ENCODE measurements at places on chromosomes 11 and 22.

DNA sequence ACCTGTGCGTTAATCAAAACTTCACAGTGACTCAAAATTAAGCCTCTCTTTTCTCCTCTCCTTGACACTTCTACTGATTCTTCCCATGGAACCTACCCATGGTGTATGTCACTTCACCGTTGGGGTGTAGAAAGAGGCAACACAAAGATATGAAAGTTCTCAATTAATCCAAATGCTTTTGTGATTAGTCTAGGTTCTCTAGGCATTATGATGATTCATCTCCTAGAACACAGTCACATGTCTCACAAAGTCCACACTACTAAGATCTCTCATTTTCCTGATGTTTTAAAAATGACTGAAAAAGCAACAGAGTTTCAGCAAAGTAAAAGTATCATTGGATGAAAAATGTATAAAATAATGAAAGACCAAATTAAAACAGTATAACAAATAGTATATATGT is 13.7 kb upstream of the SCGB2A2 start:
- DNase-seq, result no peak

- DNase-seq, result no peak
Observed at GRCh38 chr11:74685905-74686304, 45.3 kb downstream of the CHRDL2 start.

DNA sequence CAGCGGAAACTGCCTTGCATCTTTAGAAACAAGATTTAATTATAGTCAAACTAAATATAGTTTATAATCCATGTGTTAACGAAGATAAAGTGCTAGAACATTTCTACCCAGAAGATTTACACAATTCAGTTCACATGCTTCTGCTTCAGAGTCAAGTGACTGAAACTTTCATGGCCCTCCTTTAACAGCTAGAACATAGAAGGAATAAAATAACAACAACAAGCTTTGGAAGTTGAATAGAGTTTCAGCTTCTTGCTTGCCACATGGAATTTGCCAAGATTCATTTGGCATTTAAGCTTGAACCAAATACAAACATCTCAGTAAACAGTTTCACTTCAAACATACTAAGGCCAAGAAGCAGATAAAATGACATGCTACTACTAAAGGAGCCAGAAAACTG is 676.3 kb upstream of the ANO3 start:
- DNase-seq, result no peak

- DNase-seq, result peak; percentile 15
Observed at GRCh38 chr22:36419912-36420882, 32.4 kb upstream of the MYH9 start.

DNA sequence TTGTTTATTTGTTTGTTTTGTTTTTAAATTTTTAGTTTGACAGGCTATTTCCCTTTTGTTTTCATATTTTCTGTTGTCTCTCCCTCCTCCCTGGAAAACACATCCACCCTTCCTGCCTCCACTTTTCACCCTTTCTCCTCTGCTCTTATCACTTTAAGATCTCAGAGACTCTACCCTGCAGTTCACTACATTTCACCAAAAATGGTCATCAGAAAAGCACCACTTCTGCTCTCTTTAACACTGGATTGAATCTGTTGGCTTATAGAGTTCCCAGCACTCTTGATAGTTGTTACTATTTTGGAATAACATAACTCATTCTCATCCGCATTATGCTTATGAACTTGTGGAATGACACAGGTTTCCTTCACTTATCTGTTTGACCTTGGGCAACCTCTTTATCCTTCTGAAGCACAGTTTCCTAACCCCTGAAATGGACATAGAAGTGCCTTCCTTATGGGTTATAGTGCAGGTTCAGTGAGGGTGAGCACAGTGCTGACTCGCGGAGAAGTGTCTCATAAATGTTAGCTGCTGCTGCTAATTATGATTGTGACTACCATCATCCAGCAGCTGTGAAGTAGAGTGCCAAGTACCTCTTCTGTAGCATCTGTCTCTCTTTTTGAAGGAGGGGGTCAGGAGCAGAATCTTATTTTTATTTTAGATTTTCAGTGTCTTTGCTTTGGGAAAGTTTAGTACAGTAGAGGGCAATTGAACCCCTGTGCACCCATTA is 15.0 kb downstream of the TEAD1 start:
- no peak for DNase-seq

GRCh38 chr22:32904044-32904443 is 102.5 kb downstream of the TIMP3 start:
- DNase-seq, result peak; percentile 47

DNA sequence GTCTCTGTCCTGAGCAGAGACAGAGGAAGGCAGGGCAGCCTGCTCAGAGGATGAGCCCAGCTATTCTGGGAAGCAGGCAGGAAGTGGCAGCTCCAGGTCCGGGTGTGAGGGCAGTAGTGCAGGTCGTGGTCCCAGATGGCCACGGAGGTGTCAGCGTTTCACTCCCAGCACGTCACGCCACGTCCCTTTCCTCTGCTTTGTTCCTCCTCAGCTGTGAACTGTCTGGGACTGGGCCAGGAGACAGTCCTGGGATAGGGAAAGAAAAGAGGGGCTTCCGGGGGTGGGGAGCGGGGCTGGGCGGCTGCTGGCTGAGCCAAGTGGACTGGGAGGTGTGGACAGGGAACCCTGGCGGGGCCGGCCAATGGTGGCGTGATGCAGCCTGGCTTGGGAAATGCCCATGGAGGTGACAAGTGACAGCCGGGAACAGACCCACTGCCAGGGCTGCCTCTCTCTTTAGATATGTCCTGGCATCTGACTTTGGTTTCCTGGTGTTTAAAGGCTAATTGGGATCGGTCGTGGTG is 64.7 kb downstream of the KCNQ1 start:
- DNase-seq, result no peak

DNA sequence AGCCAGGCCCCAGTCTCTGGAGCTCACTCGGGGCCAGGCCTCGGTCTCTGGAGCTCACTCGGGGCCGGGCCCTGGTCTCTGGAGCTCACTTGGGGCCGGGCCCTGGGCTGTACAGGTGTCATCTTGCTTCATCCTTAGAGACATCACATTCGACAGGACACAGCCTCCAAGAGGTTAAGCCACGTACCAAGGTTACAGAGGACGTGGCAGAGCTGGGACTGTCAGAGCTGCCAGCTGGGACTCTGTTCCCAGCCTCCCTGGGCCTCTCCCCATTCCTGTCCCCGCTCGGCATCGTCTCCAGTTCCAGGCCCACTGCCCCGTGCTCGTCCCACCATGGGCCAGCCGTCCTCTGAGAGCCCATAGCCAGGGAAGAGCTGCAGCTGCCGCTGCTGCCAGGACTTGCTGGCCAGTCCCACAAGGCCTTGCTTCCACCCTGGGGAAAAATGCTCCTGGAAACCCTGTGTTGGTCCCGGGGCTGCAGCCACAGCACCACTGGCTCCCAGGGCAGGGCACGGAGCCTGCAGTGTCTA is 19.6 kb downstream of the CABP7 start:
- DNase-seq, result no peak

- DNase-seq, result peak; percentile 58
Observed at GRCh38 chr11:85875505-85875904, 20.3 kb downstream of the CCDC83 start.

- DNase-seq, result no peak
Observed at GRCh38 chr11:77093987-77094840, 8.4 kb upstream of the OMP start.

DNA sequence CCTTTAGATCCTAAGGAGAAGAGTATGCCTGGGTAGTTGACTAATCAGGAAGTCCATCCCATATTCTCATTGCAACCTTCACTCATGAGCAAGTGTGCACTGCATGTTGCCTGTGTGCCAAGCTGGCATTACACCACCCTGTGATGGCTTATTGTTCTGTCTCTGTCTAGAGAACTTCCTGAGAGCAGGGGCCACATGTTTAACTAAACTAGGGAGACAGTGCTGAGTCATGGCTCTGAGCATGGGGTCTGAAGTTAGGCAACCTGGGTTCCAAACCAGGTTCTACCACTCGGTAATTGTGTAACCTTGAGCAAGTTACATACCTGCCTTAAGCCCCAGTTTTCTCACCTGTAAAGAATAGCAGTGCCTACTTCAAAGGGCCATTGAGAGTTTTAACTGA is 39.6 kb downstream of the CSNK2A3 start:
- DNase-seq, result no peak

DNA sequence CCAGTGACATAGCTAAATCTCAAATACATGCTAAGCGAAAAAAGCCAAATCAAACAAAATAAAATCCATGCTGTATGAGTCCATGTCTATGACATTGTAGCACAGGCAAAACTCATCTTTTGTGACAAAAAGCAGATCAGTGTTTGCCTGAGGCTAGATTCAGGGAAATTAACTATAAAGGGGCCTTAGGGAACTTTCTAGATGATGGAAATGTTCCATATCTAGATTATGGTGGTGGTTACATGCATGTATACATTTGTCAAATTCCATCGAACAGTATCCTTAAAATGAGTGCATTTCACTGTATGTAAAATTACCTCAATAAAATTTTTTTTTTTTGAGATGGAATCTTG is 14.9 kb downstream of the CD5 start:
- no peak for DNase-seq

DNA sequence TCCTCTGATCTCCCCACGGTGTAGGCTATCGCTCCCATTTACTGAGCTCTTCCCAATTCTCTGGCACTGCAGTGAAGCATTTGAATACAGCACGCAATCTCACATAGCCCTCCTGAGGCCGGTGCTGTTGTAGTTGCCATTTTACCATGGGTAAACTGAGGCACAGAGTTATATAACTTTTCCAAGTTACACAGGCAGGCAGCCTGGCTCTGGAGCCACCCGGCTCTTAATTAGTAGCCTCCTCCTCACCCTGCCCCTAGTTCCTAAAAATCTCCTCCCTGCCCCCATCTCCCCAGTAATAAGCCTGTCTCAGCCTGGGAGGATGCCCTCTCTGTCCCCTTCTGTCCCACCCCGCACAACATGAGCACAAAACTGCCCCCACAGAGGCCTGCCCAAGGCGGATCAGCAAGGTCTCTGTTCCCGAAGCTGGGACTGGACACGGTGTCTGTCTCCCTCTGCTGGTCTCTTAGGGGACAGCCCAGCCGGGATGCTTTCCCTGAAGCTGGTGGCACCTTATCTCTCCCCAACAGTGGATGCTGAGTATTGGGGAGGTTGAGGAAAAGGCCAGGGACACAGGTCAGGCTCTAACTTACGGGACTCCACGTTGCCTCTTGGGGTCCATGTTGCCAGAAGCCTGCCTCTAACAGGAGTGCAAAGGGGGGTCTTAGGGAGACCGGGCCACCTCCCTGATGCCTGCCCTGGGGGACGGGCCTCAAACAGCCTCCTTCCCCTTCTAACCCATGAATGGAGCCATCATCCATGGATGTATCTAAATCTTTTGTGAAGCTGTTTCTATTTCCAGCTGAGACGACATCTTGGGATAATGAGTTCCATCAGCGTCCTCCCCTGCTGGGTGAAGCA is 9.1 kb upstream of the CLCF1 start:
- peak; percentile 81 for DNase-seq

DNA sequence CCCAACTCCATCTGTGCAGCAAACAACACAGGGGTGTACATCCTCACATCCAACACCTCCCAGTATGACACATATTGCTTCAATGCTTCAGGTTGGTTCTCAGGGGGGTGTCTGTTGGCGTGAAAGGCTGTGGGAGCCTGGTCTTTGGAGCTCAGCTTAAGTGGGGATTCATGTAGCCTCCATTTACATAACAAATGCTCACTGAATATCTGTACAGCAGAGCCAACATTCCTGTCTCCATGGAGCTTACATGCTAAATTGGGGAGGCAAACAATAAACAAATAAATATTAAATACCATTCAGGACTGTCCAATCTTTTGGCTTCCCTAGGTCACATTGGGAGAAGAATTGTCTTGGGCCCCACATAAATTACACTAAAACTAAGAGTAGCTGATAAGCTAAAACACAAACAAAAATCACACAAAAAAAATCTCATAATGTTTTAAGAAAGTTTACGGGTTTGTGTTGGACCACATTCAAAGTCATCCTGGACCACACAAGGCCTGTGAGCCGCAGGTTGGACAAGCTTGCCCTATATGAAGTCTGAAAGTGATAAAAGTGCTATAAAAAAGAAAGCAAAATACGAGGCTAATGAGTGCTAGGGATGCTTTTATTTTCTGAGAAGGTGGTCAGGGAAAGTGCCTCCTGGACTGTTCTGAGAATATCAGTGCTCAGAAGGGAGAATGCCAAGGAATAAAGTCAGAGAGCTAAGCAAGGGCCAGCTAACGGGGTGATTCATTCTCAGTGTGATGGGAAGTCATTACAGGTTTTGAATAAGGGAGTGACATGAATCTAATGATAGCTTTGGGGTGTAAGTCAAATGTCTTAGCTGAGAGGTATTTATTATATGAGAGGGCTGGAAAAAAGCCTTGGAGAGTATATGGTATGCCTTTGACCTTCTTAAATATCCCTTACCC is 41.6 kb downstream of the CD44 start:
- peak; percentile 43 for DNase-seq

- no peak for DNase-seq
Observed at GRCh38 chr11:36748836-36749235, 150.8 kb upstream of the RAG2 start.

DNA sequence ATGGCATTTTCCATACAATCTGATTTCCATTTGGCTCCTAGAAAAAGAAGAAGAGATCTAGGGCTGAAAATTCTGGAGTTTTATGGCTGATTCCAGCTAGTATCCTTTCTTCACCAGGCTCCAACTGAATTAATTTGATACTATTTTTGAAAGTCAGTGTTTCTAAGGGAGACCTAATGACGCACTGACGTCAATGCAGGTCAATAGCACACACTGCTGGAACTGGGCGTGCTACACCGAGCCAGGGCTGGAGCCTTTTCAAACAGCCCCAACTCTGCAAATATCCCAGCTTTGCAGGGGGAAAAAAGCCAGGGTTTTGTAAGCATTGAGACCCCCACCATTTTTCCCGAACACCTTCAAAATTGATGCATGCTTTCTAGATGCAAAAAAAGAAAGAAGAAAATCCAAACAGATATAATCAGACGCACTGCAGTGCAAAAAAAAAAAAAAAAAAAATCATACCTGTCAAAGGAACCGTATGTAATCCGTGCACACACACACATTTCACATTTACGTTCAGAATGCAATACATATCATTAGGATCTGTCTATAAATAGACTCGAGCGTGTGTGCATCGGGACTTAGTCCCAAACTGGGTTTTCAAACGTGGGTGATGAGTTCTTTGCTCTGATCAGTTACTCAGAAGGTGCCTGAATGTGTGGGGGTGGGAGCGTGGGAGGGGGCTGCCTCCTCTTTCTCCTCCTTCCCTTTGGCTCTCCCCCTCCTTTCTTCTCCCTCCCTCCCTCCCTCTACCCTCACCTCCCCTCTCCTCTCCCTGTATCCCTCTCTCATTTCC is 124.5 kb upstream of the HSD17B12 start:
- no peak for DNase-seq

DNA sequence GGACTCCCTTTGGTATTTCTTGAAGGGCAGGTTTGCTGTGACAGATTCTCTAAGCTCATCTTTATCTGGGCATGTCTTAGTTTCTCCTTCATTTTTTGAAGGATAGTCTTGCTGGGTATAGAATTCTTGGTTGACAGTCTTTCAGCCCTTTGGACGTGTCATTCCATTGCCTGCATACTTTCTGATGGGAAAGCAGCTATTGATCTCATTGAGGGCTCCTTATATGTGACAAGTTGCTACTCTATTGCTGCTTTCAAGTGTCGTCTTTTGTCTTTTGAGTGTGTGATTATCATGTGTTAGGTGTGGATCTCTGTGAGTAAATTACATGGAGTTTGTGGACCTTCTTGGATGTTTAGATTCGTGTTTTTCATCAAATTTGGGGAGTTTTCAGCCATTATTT is 21.9 kb downstream of the IGHMBP2 start:
- no peak for DNase-seq

- peak; percentile 62 for DNase-seq
Observed at GRCh38 chr11:503179-503981, 3.7 kb downstream of the RNH1 start.

GRCh38 chr22:22710719-22711531 is 66.5 kb downstream of the GGTLC2 start:
- peak; percentile 51 for DNase-seq

GRCh38 chr11:20873054-20873453 is 203.7 kb downstream of the NELL1 start:
- DNase-seq, result no peak

Data from AG08395 (cell line).